ENCODE measurements at places on chromosomes 1 and 21. TPM values are rescaled to one million over a fixed set of nuclear protein-coding genes. Genes with fewer than 3 reads are reported as not detected.

GRCh38 chr21:21508859-21509258 is 510.6 kb downstream of the NCAM2 start:
- no peak for DNase-seq

DNA sequence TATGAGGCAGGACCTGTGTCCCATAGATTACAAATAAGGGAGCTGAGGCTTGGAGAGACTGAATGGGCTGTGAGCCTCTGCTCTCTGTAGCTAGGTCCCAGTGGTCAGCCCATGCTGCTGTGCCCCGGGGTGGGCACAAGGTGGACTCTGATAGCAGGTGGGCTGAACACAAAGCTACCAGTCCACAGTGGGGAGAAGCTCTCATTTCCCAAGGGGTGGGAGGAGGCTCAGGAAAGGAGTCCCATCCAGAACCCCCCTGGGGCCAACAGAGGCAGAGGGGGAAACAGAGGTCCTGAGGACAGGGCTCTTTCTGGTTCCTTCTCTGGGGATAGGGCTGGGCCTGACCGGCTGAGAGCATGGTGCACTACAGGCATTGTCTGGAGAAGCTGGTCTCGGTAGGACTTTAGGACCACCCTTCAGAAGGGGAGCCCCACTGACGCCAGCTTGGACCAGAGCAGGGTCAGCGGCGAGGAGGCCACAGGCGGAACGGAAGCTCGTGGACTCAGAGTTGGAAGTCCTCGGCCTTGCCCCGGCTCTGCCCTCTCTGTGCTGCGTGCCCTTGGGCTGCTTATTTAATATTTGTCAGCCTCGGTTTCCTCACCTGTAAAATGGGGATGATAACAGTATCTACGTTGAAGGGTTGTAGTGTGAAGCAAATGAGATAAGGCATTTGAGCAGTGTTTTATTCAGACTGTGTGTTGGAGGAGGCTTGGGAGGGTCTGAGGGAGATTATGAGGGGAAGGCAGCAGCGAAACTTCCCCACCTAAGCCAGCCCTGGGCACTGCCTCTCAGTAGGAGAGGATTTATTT is 26.6 kb downstream of the SDE2 start:
- no peak for DNase-seq

Gene PPP1R15B
- 41.6 TPM for total RNA-seq

GRCh38 chr21:45592208-45592619 is 50.0 kb upstream of the SLC19A1 start:
- no peak for DNase-seq

DNA sequence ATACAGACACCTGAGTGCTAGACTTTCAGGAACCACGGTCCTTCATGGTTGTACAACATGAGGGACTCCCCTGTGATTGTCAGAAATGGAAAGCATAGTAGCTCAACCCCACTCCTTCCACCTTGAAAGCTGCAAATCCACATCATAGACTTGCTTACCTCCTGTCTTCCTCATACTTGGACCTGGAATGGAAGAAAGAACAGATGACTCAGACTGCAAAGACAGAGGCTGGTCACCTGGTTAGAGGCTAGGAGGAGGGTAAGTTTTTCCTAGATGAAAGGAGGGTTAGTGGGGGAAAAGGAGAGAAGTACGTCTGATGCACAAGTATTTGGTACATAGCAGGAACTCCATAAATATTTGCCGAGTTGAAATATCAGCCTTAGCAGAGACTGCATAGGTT is 37.2 kb downstream of the LRRC71 start:
- DNase-seq = no peak

- DNase-seq = no peak
Measured at GRCh38 chr1:2055911-2056575, 5.8 kb downstream of the PRKCZ start.

GRCh38 chr1:56441601-56442000 is 137.8 kb downstream of the PLPP3 start:
- DNase-seq = no peak

DNA sequence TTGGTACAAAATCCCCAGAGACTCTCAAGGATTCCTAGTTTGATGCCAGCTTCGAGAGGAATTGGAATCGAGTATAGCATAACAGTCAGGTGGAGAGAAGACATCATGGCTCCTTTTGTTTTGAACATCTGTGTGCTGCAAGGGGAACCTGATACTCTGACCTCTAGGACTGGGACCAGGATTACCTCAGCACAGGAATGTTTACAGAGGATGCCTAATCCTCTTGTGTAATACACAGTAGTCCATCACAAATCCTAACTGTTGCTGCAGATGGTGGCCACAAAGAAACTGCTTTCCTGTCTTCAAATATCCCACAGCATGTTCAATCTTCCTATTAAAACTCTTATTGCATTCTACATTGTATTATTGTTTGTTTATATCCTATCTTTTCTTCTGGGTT is 111.8 kb upstream of the PRMT6 start:
- peak; percentile 54 for DNase-seq

- DNase-seq = no peak
Measured at GRCh38 chr1:36170643-36171412, 14.9 kb downstream of the MAP7D1 start.

Gene ATP6V1G3
- total RNA-seq = 1.9 TPM

GRCh38 chr1:23616292-23616824 is 57.1 kb upstream of the ID3 start:
- no peak for DNase-seq

Gene S100A7
- not detected for total RNA-seq

DNA sequence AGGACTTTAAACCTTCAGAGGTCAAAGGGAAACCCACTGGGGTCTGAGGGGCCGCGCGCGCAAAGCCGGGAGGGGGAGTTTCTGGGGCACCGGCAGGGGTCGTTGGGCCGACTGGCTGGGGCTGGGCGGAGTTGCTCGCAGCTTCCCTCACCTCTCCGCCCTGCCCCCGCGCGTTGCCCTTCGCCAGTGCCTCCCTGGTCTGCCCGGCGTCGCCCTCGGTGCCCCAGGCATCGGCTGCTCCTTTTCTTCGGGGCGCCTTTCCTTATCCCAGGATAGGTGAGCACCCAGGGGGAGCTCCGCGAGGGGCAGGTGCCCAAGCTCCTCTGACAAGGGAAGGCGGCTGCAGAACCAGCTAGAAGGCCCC is 390 bp upstream of the NGF start:
- DNase-seq = no peak

Gene TNFRSF25
- total RNA-seq = 13.8 TPM

GRCh38 chr1:37358992-37359391 is 115.4 kb upstream of the ZC3H12A start:
- no peak for DNase-seq

- DNase-seq = no peak
Measured at GRCh38 chr21:45869121-45870007, 112.2 kb upstream of the COL6A1 start.

GRCh38 chr1:6059866-6060265 is 14.2 kb downstream of the KCNAB2 start:
- DNase-seq = no peak

DNA sequence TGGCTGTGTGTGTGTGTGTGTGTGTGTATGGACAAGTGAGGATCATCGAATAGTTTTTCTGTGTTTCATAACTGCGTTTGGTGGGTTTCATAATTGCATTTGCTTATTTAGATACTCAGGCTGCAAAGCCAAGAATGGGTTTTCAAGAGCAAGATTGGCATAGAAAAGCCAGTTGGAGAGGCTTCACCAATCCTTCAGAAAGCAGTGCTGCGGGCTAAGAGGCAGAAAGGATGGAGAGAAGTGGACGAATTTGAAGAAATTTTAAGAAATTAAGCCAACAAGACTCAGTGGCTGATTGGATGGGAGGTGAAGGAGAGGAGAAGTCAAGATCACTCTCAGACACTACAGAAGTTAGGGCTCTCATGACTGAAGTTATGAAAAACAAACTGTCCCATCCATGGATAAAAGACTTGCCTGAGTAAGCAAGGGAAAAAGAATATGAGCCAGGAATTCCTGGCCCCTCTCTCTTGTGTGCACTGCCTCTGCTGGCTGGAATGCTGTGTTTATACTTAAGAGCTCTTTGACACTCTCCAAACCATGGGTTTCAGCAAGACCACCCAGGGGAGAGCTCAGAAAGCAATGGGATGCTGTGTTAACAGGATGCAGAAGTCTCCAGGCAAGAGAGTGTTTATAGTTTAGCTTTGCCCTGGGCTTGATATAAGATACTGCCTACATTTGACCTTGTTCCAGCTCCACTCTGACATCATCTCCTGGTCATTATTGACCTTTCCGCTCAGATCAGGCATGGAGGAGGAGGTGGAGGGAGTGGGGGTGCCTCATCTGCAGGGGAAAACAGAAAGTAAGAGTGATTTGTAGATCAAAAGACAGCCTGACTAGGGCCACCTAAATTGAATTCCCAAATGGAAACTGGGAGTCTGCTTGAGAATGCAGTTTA is 232.0 kb upstream of the PLXNA2 start:
- DNase-seq = peak; percentile 95

Gene LYPD8
- total RNA-seq = 3.2 TPM

DNA sequence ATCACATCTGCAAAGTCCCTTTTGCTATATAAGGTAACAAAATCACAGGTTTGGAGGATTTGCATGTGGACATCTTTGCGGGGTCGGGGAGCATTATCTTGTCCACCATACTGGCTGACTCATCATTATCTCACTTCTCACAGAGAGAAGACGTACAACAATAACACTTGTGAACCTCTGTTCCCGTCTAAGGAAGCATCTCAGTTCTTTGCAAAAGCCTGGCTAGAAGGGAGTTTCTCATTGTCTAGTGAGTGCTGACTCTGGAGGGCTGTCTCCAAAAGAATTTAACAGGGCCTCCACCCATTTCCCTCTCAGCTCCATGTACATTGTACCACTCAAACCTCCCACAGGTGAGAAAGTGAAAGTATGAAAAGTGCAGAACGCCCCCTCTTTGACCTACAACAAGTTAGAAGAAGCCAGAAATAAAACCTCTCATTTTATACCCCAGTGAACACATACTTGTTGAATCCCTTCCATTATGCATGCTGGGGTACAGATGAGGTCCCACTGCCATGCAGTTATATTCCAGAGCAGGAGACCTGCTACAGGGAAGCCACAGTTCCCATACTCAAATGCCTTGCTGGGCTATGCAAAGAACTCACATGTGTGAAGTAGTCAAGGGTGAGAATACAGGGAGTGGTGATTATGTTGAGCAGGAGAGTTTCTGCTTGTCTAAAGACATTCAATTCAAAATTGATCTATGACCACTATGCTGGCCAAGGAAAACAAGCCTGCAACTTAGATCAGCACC is 121.7 kb upstream of the PRDX6 start:
- no peak for DNase-seq

- no peak for DNase-seq
Measured at GRCh38 chr1:213260311-213261075, 209.5 kb downstream of the RPS6KC1 start.

- DNase-seq = peak; percentile 54
Measured at GRCh38 chr21:29104239-29104708, 26.2 kb upstream of the MAP3K7CL start.
